ENCODE measurements at places on chromosomes 7 and 10.

DNA sequence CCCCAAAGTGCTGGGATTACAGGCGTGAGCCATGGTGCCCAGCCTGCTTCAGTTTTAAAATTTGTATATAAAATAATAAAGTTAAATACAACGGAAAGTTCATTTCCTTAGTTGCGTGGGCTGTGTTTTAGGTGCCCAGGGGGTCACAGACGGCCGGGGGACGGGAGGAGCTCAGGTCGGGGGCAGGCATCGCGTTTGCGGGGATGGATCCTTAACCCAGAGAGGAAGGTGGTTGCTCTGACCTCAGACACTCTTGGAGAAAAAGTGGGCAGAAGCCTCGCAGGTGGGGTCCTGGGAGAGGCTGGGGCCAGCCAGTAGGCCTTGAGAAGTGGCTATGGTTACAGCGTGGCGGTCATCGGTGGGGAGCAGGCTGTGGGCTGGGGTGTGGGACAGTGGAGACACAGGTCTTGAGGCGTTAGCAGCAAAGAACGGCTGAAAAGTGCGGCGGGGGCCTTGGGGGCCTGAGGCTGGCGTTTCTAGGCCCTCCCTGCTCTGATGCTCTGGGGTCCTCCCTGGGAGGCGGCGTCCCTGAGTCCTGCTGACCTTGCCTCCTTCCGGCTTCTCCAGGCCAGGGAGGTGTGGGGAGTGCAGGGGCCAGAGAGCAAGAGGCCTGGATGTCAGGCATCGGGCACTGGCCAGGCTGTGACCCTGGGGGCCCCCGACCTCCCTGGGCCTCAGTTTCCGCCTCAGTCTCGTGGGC, 54.4 kb downstream of the UNCX start:
- DNase-seq: no peak

DNA sequence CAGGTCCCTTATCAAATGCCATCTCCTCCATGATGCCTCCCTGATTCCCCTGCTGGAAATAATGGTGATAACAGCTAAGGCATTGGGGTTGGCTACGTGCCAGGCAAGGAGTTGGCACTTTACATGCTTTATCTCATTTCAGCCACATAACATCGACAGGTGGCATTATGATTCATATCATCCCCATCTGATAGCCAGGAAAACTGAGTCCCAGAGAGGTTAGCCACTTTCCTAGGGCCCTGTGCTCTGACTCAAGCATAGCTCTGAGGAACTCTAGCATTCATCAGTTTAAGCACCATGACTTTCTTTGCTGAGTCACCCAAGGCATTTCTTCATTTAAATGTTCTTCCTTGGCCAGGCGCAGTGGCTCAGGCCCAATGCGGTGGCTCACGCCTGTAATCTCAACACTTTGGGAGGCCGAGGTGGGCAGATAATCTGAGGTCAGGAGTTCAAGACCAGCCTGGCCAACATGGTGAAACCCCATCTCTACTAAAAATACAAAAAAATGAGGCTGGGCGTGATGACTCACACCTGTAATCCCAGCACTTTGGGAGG, 6.6 kb downstream of the LEP start:
- DNase-seq: no peak

- DNase-seq: no peak
Observed at GRCh38 chr7:15481132-15481531, 80.7 kb downstream of the AGMO start.

DNA sequence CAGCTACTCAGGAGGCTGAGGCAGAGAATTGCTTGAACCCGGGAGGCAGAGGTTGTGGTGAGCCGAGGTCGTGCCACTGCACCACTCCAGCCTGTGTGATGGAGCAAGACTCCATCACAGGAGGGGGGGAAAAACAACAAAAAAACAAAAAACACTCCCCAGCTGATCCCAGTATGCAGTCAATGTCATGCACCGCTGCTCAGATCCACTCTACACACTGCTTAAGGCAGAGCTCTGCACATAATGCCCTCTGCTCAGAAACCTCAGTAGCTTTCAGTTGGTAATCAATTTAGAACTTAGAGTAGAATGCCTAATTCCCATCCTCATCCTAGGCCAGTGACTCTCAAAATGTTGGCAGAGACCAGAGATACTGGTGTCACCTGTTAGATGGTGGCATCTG, 43.9 kb downstream of the PDSS1 start:
- no peak for DNase-seq

DNA sequence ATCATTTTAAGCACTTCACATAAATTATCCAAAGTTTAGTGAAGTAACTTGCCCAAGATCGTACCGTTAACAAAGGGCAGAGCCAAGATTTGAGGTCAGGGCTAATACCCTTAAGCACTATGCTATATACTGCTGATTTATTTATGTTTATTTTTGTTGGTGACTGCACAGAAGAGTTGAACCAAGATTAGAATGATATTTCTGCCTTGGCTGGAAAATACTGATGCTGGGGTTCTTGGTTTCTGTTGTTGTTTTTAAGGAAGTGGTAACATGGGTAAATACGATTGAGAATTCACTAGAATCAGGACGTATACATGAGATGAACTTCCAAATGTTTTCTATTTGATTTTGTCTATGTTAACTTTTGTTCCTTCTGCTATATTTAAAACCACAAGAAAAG, 9.3 kb downstream of the ADD3 start:
- no peak for DNase-seq

All from NCI-H774 (cell line).